ENCODE measurements at places on chromosomes 16 and 17.

GRCh38 chr17:57995076-57995956, 7.3 kb upstream of the VEZF1 start:
- no peak for DNase-seq

DNA sequence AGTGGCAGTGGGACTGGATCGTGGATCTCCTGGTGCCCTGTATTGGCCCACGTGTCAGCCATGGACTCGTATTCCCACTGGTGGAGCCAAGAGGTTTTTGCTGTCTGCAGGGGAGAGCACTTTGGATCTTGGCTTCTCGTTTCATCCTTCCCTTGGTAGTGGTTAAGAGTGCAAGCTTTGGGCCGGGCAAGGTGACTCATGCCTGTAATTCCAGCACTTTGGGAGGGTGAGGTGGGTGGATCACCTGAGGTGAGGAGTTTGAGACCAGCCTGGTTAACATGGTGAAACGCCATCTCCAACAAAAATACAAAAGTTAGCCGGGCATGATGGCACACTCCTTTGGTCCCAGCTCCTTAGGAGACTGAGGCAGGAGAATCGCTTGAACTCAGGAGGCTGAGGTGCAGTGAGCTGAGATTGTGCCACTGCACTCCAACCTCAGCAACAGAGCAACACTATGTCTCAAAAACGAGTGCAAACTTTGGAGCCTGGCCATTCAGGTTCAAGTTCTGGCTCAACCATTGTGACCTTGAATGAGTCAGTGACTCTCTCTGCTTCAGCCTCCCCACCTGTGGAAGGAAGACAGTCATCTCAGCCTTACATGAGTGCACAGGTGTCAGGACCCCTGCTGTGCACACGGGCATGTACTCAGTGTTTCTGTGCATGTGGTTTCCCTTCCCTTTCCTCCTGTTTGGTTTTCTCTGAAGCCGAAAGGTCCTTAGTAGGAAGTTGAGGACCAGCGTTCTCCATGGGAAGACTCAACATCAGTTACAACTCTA, 57.4 kb downstream of the PLCG2 start:
- DNase-seq, result no peak

DNA sequence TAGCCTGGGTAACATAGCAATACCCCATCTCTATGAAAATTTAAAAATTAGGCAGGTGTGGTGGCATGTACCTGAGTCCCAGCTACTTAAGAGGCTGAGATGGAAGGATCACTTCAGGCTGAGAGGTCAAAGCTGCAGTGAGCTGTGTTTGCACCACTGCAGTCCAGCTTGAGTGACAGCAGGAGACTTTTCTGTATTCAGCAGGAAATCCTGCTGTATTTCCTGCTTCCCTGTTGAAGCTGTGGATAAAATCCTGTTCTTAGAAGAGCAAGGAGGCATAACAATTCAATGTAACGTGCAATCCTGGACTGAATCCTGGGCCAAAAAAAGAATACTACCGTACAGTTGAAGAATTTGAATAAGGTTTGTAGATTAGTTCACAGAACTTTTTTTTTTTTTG, 62.2 kb downstream of the FBXL20 start:
- no peak for DNase-seq

- DNase-seq, result no peak
Observed at GRCh38 chr17:71188811-71189492, 931.9 kb upstream of the SOX9 start.

DNA sequence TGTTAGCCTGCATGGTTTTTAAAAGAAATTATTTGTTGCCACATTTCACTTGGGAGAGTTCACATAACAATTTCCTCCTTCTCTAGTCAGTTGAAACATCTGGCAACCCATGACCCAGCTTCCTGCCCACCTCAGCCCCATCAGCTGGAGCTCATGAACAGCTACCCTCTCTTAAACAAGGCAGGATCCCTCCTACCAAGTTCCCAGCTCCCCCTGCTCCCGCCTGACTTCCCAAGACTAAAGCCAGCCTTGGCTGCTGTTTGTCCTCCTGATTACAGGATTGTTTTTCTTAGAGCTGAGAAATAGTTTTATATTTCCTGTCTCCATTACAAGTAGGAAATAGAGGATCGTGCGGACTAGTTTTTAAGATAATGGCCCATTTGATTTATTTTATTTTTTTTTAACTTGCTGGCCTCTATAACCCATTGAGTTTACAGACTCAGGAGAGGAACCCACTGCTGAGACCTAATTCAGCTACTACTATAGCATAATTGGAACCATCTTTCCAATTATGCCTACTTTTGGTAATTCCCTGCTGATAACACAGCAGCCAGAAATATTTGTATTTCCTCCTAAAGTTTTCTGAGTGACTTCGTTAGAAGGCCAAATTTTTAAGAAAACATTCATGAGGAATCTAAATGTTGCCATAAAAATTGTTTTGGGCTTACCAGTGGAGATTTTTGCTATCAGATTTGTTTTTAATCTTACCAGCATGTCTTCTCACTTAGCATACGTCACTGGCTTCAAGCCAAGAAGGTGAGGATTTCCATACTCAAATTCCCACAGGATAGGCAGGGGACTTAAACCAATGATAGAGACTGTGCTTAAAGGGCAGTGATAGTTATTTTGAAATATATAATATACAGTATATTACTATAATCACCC, 90.0 kb downstream of the ELAC2 start:
- DNase-seq, result no peak

GRCh38 chr16:89560378-89561141, at the start of gene RPL13:
TSS of gene RPL13 (plus strand) at chr16:89560682. CDS start at chr16:89560960, 278 bp downstream.
- DNase-seq, result peak; percentile 86

DNA sequence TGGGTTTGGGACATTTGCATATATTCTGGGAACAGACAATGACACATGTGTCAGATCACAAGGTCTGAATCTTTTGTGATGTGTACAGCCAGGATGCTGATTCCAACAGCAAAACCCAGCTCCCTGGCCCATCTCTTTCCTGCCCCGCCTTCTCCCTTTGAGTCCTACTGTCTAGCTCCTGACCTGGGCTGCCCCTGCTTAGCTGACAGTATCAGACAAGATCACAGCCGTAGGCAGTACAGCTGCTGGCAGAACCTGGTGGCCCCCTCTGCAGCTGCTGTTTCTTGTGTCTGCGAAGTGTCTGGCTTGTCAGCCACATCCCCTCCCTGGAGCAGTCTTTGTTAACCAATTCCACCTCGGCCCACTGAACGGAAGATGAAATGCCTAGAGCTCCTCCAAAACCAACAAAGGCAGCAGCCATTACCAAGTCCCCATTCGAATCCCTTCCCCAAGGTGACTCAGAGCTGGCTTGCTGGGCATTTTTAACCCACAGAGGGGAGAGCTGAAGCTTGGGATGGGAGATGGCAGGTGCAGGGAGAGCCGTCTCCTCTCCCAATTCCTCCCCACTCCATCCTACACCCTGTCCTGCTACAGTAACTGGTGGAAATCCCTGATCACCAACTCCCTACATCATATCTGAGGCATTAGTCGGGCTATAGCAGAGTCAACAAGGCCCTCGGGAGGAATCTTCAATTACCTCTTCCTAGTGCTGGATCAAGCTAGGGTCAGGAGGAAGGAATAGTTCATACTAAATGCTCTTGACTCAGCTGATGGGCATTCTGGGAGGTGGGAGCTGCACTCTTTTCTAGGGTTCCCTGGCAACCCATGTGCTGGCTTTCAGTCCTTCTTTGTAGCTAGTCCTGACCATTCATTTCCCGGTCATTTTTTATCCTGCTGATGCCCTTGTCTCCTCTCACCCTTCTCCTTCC, 5.8 kb downstream of the PIPOX start:
- DNase-seq, result no peak

- peak; percentile 29 for DNase-seq
Observed at GRCh38 chr16:68369697-68370580, 59.1 kb downstream of the PRMT7 start.

GRCh38 chr17:63699638-63700527, at the start of gene LIMD2:
TSS of gene LIMD2 (minus strand) at chr17:63700125. CDS start at chr17:63699298, 827 bp downstream.
- DNase-seq, result peak; percentile 62

DNA sequence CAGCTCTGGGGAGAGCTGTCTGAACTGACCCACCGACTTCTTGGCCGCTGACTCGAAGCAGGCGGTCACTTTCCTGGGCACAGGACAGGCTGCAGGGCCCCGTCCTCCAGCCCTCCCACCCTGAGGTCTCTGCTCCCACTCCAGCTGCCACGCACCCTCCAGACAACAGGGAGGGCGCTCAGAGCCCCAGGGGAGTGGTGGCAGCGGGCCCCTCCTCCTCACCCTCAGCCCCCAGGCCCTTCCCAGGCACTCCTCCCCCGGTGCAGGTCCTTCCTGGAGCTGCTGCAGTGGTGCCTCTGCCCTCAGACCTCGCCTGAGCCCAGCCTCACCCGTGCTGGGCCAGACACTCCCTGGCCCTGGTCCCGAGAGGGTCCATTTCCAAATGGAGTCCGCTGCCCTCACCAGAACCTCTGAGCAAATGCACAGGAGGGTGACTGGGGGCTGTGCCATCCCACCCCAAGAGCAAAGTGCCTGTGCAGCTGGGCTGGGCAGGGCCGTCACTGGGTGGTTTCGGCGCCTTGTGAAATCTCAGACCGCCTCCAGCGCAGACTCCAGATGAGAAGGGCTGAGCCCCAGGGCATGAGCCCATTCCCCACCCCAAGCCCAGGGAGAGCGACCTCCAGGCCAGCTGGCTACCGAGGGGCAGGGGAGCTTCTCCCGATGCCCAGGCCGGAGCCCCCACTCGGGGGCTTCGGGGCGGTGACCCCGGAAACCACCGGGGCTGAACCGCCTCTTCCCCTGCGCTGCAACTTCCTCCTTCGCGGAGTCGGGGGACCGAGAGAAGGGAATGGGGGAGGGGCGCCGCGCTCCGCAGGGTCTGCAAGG, 717 bp downstream of the CYBA start:
- DNase-seq, result no peak

GRCh38 chr16:14489460-14489859, 140.6 kb downstream of the PARN start:
- DNase-seq, result no peak

GRCh38 chr17:69948406-69948805, 126.6 kb upstream of the KCNJ16 start:
- no peak for DNase-seq

- DNase-seq, result no peak
Observed at GRCh38 chr17:13736916-13737315, 135.2 kb upstream of the HS3ST3A1 start.

GRCh38 chr17:77451894-77452852, 311.4 kb downstream of the SEC14L1 start:
- no peak for DNase-seq

- DNase-seq, result peak; percentile 75
Observed at GRCh38 chr16:711548-712320, 3.2 kb upstream of the METRN start.

DNA sequence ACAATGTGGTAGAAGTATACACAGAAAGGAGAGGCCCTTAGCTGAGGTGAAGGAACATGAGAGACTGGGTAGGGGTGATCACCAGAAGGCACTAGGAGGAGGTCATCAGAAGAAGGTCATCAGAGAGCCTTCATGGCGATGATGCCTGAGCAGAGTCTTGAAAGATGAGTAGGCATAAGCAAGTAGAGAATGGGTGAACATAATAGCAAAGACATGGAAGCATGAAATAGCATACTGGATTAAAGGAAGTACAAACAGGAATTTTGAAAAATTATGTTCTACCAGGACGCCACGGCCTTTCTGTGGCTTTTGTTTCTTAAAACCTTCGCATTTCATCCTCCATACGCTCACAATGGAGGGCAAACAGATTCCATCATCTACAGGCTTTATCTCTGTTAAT, 2.9 kb downstream of the IKZF3 start:
- no peak for DNase-seq

DNA sequence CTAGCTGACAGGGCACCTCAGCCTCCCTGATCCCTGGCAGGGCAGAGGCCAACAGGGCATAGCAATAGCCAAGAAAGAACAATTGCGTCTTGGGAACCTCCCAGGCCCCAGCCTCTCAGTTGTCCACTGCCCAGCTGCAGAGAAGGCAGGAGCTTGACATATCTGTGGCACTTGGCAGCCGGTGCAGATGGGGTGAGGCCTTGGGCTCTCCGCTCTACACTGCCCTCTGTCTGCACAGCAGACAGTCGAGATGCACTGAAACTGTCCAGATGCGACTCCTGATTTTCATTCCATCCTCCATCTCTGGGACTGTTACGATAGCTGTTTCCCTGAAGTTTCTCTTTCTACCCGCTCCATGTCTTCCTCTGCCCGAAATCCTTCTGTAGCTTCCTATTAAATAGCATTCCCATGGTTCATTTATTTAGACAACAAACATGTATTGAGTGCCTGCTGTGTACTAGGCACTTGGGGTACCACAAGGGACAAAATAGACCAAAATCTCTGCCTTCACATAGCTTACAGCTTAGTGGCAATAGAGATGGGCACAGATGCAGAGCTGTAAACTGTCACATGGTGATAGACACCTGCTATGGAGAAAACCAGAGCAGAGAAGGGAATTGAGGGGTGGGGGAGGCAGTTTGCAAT, 3.3 kb downstream of the POLR3E start:
- peak; percentile 28 for DNase-seq

DNA sequence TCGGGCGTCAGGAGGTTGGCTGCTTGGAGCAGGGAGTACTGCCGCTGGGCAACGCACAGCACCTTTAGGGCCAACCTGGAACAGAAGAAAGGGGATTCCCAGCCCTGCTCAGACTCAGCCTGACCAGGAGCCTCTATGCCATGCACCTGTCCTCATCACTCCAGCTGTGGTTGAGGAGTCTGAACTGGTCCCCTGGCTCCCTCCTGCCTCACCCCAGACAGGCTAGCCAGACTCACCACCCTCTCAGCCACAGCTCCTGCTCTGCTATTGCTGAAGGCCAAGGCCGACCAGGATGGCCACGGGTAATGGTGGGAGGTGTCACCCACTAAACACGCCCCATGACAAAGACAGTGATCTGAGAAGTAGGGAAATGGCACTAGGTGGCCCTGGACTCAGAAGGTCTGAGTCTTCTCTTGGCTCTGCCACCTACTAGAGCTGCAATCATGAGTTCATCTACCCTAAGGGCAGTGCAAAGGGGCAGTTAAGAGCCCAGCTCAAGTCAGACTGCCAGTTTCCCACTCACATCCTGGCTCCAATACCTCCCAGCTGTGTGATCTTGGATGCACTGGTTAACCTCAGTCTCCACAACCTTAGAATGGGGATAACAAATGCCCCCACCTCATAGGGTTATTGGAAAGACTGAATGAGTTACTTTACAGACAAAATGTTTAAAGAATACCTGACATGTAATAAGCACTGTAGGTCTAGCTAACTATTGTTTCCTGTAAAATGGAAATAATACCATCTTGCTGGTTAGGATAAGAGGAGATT, 13.8 kb upstream of the GFAP start:
- DNase-seq, result no peak

- peak; percentile 80 for DNase-seq
Observed at GRCh38 chr16:27449434-27450195, 47.6 kb downstream of the IL21R start.

GRCh38 chr17:80262291-80262690, 1.6 kb downstream of the RNF213 start:
- DNase-seq, result no peak

GRCh38 chr17:66387392-66387981, 85.1 kb downstream of the PRKCA start:
- DNase-seq, result no peak

DNA sequence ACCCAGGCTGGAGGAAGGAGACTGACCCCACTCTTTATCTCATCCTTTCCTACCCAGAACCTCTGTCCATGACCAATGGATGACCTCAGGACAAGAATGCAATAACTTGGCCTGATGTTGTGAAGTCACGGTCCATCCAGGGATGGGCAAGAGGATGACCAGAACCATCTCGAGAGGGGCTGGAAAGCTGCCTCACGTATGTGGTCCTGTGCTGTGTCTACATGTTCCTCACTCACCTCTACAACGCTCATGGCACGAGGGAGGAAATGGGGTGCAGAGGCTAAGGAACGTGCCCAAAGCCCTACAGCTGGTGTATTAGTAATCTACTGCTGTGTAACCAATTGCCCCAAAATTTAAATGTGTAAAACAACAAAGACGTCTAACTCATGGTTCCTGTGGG, 7.3 kb upstream of the KCTD5 start:
- no peak for DNase-seq
